ENCODE measurements at places on chromosomes 4 and X. TPM values are rescaled to one million over a fixed set of nuclear protein-coding genes. Genes with fewer than 3 reads are reported as not detected.

DNA sequence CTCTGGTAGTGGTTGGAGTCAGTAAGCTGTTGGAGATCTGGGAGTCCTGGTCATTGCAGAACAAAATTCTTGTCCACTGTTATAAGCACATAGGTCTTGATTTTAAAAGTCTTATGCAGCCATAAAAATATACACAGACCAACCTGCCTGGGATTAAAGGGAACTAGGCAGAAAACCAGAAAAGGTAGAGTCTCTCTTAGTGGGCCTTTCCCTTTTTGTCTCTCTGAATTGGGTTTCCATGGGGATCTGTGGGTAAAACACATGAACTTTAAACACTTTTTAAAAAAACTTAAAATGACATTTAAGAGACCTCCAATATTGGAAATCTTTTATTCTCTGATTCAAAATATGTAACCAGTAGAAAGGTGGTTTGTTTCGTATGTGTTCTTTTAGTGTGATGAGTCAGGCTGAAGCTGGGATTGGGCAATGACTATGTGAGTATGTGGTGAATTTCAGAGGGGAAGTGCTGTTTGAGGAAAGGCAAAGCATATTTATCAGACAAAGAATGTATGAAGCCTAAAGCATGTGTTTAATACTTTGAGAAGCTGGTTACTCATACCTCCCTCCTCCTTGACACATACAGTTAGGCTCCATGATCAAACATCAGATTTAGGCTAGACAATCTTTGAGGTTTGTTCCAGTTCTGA is 29.6 kb downstream of the SLC16A2 start:
- DNase-seq: no peak

GRCh38 chrX:21838937-21839333 is 482 bp upstream of the MBTPS2 start:
- DNase-seq: no peak

DNA sequence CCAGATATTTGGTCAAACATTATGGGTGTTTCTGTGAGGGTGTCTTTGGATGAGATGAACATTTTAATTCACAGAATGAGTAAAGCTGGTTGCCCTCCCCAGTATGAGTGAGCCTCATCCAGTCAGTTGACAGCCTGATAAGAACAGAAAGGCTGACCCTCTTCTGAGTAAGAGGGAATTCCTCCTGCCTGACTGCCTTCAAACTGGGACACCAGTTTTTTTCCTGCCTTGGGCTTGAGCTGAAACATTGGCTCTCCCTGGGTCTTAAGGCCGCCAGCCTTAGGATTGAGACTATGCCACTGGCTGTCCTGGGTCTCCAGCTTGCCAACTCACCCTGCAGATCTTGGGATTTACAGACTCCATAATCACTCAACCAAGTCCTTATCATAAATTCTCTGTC is 14.5 kb upstream of the MAML3 start:
- DNase-seq: no peak

DNA sequence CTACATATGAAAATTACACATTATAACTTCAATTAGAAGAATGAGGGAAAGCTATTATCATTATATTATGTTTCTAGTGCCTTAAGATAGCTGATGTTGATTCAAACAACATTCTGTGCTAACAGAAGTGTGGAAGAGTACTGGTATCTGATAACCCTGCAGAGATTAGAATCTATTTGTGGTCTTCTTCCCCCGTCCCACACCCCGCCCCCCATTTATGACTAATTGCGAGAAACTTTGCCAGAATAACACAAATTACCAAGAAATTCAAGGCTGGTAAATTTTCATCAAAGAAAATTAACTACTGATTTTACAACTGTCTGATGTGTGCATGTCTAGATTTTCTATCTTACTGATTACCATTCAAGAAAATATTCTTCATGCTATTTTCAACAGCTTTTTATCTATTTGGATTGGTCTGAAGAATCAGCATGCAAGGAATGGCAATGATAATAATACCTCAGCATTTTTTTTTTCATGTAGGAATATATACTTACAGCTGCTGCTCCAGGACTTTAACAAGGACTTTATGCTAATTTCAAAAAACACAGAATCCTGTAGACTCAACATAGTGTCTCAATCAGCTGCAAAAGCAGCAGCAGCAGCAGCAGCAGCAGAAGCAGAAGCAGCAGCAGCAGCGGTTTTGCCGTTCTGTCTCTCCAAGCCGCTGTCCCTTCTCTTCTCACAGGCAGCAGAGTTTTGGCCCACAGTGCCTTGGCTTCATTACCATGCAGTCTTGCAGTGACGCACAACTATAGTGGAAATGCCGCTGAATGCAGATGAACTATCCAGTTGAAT is 126.7 kb downstream of the FRYL start:
- no peak for DNase-seq

BCLAF3 gene
- 5.4 TPM for total RNA-seq

RADX gene
- 8.0 TPM for total RNA-seq
